ENCODE measurements at places on chromosomes 1 and 21. TPM values are rescaled to one million over a fixed set of nuclear protein-coding genes. Genes with fewer than 3 reads are reported as not detected.
A peak's percentile ranks its signal among the peaks of the same experiment; 100 is the strongest.

The S100A3 gene
- total RNA-seq = not detected

The TRAF3IP3 gene
- total RNA-seq = 445 TPM

The MAN1C1 gene
- 69.9 TPM for total RNA-seq

The PBX1 gene
- 2.1 TPM for total RNA-seq

The MMEL1 gene
- total RNA-seq = 2.5 TPM

The ETV3L gene
- total RNA-seq = not detected

The CNST gene
- 101 TPM for total RNA-seq

The KCNE2 gene
- not detected for total RNA-seq

The DPYD gene
- total RNA-seq = 52.6 TPM

The TMEM240 gene
- 0.66 TPM for total RNA-seq

The TMPRSS3 gene
- total RNA-seq = 0.88 TPM

The DISP3 gene
- total RNA-seq = 0.95 TPM

The HRNR gene
- total RNA-seq = not detected

- H3K27me3 ChIP-seq = no peaks in the 10 kb centered on the region
- H3K27ac ChIP-seq = peak overlapping the region; percentile 91
- peak overlapping the region; percentile 93 for H3K4me3 ChIP-seq
- H3K4me1 ChIP-seq = peaks cover 32% of the 10 kb centered on the region
Observed at GRCh38 chr1:43973981-43974442, 748 bp upstream of the ATP6V0B start.

- H3K27me3 ChIP-seq = no peaks in the 10 kb centered on the region
- no peak for DNase-seq
- H3K27ac ChIP-seq = no peak overlapping the region
- no peaks in the 10 kb centered on the region for H3K4me1 ChIP-seq
- no peak overlapping the region for H3K4me3 ChIP-seq
Observed at GRCh38 chr1:231523816-231524215, 4.7 kb upstream of the TSNAX start.

- H3K27ac ChIP-seq = no peak overlapping the region
- DNase-seq = no peak
- no peaks in the 10 kb centered on the region for H3K36me3 ChIP-seq
- H3K4me1 ChIP-seq = no peaks in the 10 kb centered on the region
- no peaks in the 10 kb centered on the region for H3K27me3 ChIP-seq
Observed at GRCh38 chr1:246005067-246005466, 502.0 kb downstream of the SMYD3 start.

- no peaks in the 10 kb centered on the region for H3K27me3 ChIP-seq
- no peak overlapping the region for H3K27ac ChIP-seq
- peaks cover 9% of the 10 kb centered on the region for H3K36me3 ChIP-seq
- no peaks in the 10 kb centered on the region for H3K4me1 ChIP-seq
- no peak overlapping the region for H3K4me3 ChIP-seq
- no peak for DNase-seq
Observed at GRCh38 chr21:36218691-36219090, 62.1 kb downstream of the DOP1B start.

DNA sequence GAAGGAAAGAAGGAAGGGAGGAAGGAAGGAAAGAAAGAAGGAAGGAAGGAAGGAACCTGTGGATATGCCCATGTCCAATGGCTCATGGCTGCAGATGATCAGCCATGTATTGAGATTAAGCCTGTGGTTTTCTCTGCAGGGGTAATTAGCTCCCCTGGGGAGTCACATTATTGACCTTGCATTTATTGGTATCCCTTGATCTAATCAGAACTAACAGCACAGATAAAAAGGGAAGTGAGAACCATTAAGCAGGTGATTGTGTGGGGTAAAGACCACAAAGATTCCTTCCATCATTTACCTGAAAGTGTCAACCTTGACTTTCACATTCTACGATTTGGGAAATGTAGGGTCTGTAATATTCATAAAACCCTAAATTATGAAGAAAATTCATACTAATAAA, 390.7 kb downstream of the BRINP2 start:
- H3K36me3 ChIP-seq = no peaks in the 10 kb centered on the region
- no peak overlapping the region for H3K27ac ChIP-seq
- no peak overlapping the region for H3K4me3 ChIP-seq

DNA sequence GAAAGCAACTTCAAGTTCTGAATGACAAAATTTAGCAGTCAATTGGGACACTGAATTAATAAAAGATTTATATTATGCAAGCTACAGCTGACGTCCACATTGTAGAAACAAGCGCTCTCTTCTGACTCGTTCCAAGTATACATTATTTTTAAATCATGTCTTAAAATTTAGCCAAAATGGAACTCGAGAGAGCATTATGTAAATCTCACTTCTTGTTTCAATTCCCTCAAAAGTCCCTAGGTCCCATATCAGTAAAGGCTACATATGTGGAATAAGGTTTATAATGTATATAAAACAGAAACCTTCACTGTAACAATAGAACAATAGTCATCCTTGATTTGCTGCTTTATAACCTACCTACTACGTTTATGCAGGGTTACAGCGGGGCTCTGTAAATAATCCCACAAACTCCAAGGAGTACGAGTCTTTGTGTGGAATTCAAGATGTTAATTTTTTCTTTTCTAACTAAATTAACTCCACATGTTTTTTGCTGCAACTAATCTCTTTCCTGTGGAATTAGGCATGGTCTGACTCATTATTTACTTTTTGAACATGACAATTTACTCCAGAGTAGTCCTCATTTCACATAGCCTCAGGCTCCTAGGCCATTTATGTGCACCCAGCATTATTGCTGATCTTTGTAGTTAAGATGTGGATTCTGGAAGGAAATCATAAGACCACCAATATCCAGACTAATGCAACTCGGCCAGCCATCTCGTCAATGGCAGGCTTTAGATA, 785.1 kb downstream of the LTN1 start:
- H3K27ac ChIP-seq = no peak overlapping the region
- DNase-seq = no peak
- no peaks in the 10 kb centered on the region for H3K4me1 ChIP-seq
- no peaks in the 10 kb centered on the region for H3K27me3 ChIP-seq
- no peak overlapping the region for H3K4me3 ChIP-seq

GRCh38 chr21:46127239-46128105, 27.9 kb downstream of the FTCD start:
- H3K27ac ChIP-seq = no peak overlapping the region
- DNase-seq = no peak
- no peak overlapping the region for H3K4me3 ChIP-seq
- no peaks in the 10 kb centered on the region for H3K4me1 ChIP-seq
- H3K27me3 ChIP-seq = no peaks in the 10 kb centered on the region

GRCh38 chr1:64424412-64424811, 45.5 kb upstream of the CACHD1 start:
- no peak overlapping the region for H3K4me3 ChIP-seq
- no peaks in the 10 kb centered on the region for H3K36me3 ChIP-seq
- no peak for DNase-seq
- H3K27ac ChIP-seq = no peak overlapping the region

DNA sequence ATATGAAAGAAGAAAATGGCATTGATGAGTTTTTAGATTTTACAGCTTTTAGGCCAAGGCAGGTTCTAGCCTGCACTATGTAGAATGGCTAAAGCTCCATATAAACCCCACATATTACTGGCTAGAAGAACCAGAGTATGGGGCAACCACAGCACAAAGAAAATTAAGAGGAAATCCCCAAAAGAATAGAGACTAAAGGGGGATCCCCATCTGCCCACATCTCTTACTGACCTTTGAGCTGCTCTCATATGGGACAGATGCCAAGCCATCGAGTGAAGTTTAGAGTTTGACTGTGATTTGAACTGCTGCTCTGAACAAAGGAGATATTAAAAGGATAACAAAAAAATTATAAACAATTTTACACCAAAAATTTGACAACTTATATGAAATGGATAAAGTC, 102.2 kb upstream of the HAO2 start:
- no peaks in the 10 kb centered on the region for H3K4me1 ChIP-seq
- no peak for DNase-seq
- no peaks in the 10 kb centered on the region for H3K27me3 ChIP-seq
- H3K4me3 ChIP-seq = no peak overlapping the region
- no peak overlapping the region for H3K27ac ChIP-seq

GRCh38 chr21:33314111-33314510, 10.7 kb upstream of the IFNAR1 start:
- H3K4me1 ChIP-seq = no peaks in the 10 kb centered on the region
- H3K27me3 ChIP-seq = no peaks in the 10 kb centered on the region
- H3K4me3 ChIP-seq = no peak overlapping the region
- no peak overlapping the region for H3K27ac ChIP-seq
- no peak for DNase-seq

- peaks cover 11% of the 10 kb centered on the region for H3K4me1 ChIP-seq
- H3K4me3 ChIP-seq = no peak overlapping the region
- H3K27ac ChIP-seq = no peak overlapping the region
- DNase-seq = no peak
- H3K27me3 ChIP-seq = peaks cover 5% of the 10 kb centered on the region
- peaks cover 13% of the 10 kb centered on the region for H3K36me3 ChIP-seq
Observed at GRCh38 chr1:36086529-36087232, 2.0 kb upstream of the ADPRS start.

GRCh38 chr1:160209321-160210046, 4.3 kb downstream of the PEA15 start:
- H3K4me1 ChIP-seq = peaks cover 12% of the 10 kb centered on the region
- no peak for DNase-seq
- H3K27me3 ChIP-seq = no peaks in the 10 kb centered on the region
- no peak overlapping the region for H3K27ac ChIP-seq
- peaks cover 46% of the 10 kb centered on the region for H3K36me3 ChIP-seq

GRCh38 chr1:21764615-21765423, 18.1 kb downstream of the USP48 start:
- no peaks in the 10 kb centered on the region for H3K36me3 ChIP-seq
- H3K27me3 ChIP-seq = no peaks in the 10 kb centered on the region
- H3K27ac ChIP-seq = no peak overlapping the region
- no peak overlapping the region for H3K4me3 ChIP-seq
- peaks cover under 1% of the 10 kb centered on the region for H3K4me1 ChIP-seq
- no peak for DNase-seq

DNA sequence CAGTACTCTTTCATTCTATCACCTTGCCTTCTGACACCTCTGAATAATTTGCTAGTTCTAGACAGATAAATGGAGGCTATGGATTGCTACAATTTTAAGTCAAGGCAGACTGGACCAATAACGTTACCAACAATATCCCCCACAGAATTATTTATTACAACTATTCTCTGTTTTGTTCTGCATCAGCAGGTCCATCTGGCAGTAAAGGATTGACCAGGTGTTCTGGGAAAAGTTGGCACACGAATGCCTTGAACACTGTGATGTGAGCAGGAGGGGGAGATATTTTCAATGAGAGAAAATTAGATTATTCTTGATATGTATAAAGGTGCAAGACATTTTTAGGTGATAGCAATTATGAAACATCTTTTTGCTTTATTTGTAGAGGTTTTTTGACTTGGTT, 718.8 kb upstream of the TMPRSS15 start:
- no peak overlapping the region for H3K4me3 ChIP-seq
- no peaks in the 10 kb centered on the region for H3K4me1 ChIP-seq
- H3K36me3 ChIP-seq = no peaks in the 10 kb centered on the region
- H3K27me3 ChIP-seq = no peaks in the 10 kb centered on the region
- DNase-seq = no peak
- H3K27ac ChIP-seq = no peak overlapping the region

GRCh38 chr1:38052750-38053415, 6.3 kb upstream of the POU3F1 start:
- no peak overlapping the region for H3K4me3 ChIP-seq
- peaks cover 9% of the 10 kb centered on the region for H3K4me1 ChIP-seq
- no peak for DNase-seq
- no peaks in the 10 kb centered on the region for H3K27me3 ChIP-seq
- H3K36me3 ChIP-seq = no peaks in the 10 kb centered on the region

- no peaks in the 10 kb centered on the region for H3K4me1 ChIP-seq
- DNase-seq = no peak
- H3K36me3 ChIP-seq = no peaks in the 10 kb centered on the region
- no peak overlapping the region for H3K4me3 ChIP-seq
- no peaks in the 10 kb centered on the region for H3K27me3 ChIP-seq
Observed at GRCh38 chr1:167904652-167905130, 9.2 kb downstream of the ADCY10 start.

- no peaks in the 10 kb centered on the region for H3K27me3 ChIP-seq
- H3K4me3 ChIP-seq = no peak overlapping the region
- H3K4me1 ChIP-seq = no peaks in the 10 kb centered on the region
- DNase-seq = no peak
- H3K27ac ChIP-seq = no peak overlapping the region
Observed at GRCh38 chr1:119410961-119411360, 4.0 kb upstream of the HSD3B2 start.

GRCh38 chr1:155106862-155107261, 20.8 kb upstream of the EFNA1 start:
- H3K4me1 ChIP-seq = no peaks in the 10 kb centered on the region
- no peaks in the 10 kb centered on the region for H3K36me3 ChIP-seq
- DNase-seq = no peak
- no peak overlapping the region for H3K4me3 ChIP-seq
- H3K27me3 ChIP-seq = no peaks in the 10 kb centered on the region
- H3K27ac ChIP-seq = no peak overlapping the region

GRCh38 chr1:18528616-18529015, 47.9 kb downstream of the KLHDC7A start:
- H3K4me1 ChIP-seq = no peaks in the 10 kb centered on the region
- H3K4me3 ChIP-seq = no peak overlapping the region
- H3K27me3 ChIP-seq = no peaks in the 10 kb centered on the region
- H3K27ac ChIP-seq = no peak overlapping the region
- no peak for DNase-seq

DNA sequence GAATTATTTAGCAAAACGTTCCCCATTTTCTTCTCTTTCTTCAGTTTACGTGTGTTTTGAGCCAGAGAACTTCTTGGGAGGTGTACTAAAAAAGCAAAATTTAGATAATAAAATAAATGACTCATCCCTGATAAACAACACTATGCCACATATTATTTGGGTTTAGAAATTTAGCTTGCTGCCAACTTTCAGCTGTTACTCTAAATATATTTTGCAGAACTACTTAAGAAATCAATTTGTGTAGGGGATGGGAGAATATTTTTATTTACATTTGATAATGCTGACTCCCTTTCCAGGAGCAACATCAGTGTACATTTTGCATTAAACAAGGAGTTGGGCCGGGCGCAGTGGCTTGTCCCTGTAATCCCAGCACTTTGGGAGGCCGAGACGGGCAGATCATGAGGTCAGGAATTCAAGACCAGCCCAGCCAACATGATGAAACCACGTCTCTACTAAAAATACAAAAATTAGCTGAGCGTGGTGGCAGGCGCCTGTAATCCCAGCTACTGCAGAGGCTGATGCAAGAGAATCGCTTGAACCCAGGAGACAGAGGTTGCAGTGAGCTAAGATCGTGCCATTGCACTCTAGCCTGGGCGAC, 151.4 kb upstream of the ZRANB2 start:
- DNase-seq = no peak
- no peaks in the 10 kb centered on the region for H3K27me3 ChIP-seq
- no peaks in the 10 kb centered on the region for H3K36me3 ChIP-seq
- no peak overlapping the region for H3K27ac ChIP-seq
- no peak overlapping the region for H3K4me3 ChIP-seq
- no peaks in the 10 kb centered on the region for H3K4me1 ChIP-seq

GRCh38 chr1:111615870-111616715, 3.5 kb upstream of the RAP1A start:
- DNase-seq = peak; percentile 46
- peak overlapping the region; percentile 53 for H3K27ac ChIP-seq
- peak overlapping the region; percentile 2 for H3K4me3 ChIP-seq
- H3K36me3 ChIP-seq = no peaks in the 10 kb centered on the region
